Right hindlimb (tissue), 1 donor: ENCODE measurements at places on chromosomes 11 and 22.

- peak; percentile 96 for DNase-seq
These were observed at the start of gene BIRC2 for GRCh38 chr11:102346748-102347461. BIRC2 (plus strand) TSS chr11:102347214; CDS start chr11:102349855, 2,641 bp downstream.

- DNase-seq = no peak
These were observed 42.4 kb upstream of the MAPK1 start for GRCh38 chr22:21909871-21910270.

DNA sequence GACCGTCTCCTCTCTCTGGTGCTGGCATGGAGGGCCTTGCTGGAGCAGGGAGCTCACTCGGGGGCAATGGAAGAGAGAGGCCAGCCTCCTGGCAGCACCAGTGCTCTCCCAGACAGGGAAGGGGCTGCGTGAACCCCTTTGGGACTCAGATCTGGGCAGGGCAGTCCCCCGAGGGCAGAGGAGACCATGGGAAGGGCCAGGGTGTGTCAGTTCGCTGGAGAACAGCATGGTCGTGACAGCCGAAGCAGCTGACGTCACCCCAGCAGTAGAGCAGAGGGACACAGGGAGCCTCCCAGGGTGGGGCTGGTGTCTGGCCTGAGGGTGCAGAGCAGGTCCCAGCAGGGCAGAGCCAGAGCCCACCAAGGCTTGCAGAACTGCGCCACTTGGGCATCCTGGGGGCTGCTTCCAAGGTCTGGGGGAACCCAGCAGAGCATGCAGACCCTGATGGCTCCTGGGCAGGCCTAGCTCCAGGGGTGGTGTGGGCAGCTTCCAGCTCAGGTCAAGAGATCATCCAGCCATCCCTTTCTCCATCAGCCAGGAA is 71.0 kb upstream of the KCNQ1OT1 start:
- peak; percentile 19 for DNase-seq

GRCh38 chr11:79121351-79121750 is 319.5 kb downstream of the TENM4 start:
- peak; percentile 51 for DNase-seq

DNA sequence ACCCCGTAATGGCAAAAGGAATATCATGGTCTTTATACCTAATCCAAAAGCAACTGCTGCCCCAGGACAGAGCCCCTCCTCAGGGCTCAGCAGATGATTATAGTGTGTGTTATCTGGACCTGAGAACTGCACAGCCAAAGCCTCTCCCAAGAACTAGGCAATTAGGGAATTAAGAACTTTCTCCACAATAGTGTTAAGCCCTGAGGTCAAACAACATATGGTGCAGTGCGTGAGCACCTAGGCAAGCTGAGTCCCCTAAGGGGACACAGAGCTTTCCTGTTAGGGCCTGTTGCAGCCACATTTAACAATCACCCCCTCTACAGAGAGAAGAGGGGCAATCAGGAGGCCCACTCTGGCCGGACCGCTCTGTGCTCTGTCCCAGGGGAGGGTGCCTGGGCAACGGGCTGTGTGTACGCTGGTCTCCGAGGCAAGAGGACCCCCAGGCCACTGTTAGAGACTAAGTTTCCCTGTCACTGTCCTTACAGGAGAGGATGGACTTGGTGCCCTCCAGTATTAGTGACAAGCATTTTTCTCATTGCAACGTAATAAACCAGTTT is 1.4 kb upstream of the KCNJ5 start:
- DNase-seq = no peak

DNA sequence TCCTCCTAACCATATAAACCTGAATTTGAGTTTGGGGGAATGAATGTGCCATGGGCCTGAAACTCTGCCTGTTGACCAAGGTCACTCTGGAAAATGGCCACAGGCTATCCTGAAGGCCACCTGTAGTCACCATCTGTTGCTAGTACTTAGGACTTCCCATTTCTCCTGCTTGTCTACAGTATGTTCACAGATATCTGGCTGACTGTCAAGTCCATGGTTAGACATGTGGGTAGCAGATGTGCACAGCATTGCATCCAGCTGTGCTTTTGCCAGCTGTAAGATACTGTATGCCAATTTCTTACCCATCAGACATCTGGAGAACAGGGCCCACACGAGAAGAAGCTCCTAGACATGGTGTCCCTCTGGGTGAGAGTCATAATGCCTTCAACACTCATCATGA is 475.4 kb downstream of the INSC start:
- DNase-seq = peak; percentile 55

GRCh38 chr11:30015725-30016412 is 961 bp downstream of the KCNA4 start:
- no peak for DNase-seq

GRCh38 chr11:106353031-106353430 is 275.6 kb downstream of the AASDHPPT start:
- DNase-seq = no peak

DNA sequence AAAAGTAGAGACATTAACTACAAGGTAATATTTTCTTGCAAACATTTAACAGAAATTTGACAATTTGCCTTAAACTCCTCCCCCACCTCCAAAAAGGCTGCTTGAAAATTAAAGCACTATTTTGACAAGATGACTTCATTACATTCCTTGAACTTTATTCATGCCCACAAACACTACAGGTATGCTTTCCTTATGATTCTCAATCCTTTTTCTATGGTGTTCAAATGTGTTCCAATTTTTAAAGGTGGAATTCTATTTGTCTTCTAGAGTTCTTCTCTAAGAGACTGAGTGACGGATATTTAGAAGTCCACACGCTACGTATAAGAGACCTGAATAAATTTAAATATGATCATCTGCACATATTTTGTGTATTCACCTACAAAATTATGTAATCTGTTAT is 69.4 kb downstream of the MRTFA start:
- no peak for DNase-seq

DNA sequence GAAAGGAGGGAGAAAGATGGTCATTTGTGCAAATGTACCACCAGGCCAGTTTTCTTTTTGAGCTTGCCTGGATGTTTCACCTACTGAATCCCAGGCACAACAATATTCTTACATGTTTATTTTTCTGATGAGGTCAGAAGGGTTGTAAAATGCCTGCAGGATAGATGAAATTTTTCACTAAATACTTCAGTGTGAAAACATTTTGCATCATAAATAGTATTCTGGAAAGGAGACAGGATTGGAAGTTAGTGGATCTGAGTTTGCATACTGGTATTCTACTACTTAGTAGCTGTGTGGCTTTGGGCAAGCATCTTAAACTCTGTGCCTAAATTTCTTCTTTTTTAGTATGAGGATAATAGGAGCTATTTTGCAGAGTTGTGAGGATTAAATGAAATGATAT is 24.8 kb downstream of the RNF169 start:
- DNase-seq = no peak

GRCh38 chr22:30566125-30566524 is 8.3 kb downstream of the GAL3ST1 start:
- DNase-seq = no peak

- no peak for DNase-seq
These were observed 22.9 kb upstream of the SLC5A1 start for GRCh38 chr22:32020117-32020516.

DNA sequence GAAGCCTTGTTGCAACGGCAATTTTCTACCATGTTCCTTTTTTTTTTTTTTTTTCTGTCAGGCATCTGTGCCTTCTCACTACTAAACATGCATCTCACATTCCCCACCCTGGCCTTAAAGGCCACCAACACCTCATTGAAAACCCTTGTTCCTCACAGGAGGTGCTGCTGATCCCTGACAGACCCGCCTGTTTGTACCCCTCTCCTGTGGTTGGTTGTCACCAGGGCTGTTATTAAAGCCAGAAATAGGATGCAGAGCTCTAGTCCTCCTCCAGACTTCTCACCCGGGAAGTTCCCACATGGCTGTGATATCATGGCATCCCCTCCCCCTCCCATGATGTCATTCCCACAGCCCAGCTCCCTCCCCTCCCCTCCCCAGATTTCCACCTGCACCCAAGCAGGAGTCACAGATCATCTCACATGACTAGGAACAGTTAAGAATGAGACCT is 302.8 kb upstream of the NCAM1 start:
- DNase-seq = no peak

GRCh38 chr22:43667656-43668055 is 144.4 kb downstream of the EFCAB6 start:
- DNase-seq = no peak

DNA sequence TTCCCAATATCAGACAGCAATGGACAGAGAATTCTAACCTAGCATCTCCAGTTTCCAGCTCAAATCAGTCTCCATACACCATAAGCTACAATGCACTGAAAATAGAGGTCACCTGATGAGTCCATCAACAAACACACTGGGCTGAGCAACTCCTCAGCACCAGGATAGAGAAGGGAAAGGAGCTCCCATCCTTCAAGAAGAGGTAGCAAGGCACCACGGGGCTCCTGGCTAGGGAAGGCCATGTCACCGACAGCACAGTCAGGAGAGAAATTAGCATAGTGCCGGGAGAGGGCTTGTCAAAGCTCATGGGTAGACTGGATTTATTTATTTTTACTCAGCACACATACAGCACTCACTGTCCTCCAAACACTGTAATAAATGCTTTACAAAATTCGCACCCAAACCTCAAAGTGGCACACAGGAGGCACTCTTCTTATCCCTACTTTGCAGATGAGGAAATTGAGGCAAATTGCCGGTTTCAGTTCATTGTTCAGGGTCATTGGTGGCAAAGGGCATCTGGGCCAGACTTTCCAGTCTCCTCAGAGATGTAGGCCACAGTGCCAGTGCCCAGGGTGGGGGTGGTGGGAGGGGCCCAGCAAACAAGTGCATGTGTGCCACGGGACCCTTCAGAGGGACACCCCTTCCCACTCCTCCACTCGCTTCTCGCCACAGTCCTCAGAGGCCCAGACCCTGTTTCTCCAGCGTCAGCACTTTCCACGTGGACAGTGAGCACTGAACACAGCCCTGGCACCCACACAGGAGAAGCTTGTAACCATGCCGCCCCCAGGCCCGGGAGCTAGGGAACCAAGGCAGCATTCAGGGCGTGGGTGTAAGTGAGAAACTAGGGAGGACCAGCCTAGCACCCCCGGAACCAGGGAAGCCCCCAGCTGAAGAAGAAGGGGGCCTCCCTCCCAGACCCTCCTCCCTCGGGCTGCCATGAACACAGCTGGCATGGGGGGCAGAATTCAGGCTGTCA is 1417.4 kb downstream of the TBC1D22A start:
- no peak for DNase-seq

GRCh38 chr11:89235976-89236375 is 58.3 kb downstream of the TYR start:
- no peak for DNase-seq

DNA sequence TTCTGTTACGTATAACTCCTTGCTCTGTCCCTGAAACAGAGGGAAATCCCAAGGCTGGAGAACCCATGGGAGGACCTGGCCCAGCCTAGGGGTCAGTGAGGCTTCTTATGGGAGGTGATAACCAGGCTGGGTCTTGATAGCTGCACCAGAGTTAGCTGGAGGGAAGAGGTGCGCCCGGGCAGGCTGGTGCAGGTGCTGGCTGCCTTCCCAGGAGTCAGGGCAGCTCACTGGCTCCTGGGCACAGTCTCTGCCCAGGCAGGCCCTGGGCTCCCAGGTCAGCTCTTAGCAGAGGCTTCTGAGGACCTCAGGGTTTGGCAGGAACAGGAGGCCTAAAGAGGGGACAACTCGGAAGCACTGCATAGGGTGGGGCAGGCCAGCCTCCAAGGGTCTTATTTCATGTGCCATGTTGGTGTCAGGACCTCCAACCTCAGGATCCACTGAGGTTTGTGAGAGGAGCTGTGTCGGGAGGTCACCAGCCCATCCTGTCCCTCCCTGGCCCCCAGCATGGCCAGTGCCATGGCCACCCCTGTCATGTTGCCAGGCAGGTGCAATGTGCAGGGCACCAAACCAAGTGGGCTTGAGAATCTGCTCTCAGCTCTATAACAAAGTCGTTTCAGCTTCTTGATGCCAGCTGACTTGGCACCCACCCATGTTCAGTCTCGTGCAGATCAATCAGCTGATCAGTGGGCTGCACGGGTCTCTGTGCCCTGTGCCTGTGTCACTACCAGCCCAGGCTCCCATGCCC is 20.5 kb upstream of the CELSR1 start:
- no peak for DNase-seq

DNA sequence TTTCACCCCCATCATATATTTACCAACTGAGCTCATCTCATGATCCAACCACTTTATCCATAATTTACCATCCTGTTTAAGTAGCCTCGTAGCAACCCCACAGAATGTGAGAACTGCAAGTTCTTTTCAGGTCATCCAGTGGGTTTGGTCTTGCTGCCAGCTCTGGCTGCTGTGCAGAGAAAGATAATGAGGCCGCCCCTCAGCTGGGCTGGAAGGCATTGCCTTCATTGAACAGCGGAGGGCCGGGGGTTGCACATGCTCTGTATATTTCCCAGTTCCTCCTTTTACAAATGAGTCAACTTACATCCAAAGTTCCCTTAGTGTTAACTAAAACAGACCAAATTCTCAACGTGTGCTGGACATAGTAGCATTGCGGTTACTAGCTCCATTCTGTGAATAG is 96.7 kb downstream of the SYN3 start:
- no peak for DNase-seq

GRCh38 chr11:101444851-101445250 is 139.0 kb downstream of the TRPC6 start:
- DNase-seq = no peak

DNA sequence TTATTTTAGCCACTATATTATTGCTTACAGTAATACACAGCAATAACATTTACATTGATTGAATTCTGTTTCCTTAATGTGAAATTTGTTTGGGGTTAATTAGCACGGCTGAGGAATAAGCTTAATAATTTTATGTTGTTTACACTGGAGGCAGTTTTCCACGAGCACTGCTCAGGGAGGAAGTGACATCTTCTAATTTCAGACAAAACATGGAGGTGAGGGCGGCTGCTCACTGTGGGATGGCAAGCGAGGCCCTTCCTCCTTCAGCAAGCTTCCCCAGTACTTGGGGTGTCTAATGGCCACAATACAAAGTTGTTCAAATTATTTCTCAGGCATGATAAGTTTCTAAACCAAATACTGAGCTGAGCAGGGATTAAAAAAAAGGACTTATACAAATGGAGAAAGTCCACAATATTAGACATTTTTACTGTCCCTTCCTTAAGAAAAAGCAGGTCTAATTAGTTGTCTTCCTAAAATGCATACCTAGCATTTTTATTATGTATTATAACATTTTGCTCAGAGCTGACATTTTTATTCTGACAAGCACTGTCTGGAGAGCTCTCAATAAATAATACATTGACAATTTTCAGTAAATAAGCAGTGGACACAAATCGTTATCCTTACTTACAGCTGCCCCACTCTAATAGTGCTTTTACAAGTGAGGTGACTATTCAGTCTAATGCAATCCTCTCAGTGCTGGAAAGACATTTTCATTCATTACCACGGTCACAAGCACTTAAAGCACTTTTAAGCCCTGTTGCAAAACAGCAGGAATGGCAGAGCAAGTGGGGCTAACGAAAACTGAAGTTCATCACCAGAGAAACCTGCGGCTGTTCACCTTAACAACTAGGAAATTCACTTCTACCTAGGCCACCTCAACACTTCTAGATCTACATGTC is 56.2 kb downstream of the SOX6 start:
- DNase-seq = no peak

DNA sequence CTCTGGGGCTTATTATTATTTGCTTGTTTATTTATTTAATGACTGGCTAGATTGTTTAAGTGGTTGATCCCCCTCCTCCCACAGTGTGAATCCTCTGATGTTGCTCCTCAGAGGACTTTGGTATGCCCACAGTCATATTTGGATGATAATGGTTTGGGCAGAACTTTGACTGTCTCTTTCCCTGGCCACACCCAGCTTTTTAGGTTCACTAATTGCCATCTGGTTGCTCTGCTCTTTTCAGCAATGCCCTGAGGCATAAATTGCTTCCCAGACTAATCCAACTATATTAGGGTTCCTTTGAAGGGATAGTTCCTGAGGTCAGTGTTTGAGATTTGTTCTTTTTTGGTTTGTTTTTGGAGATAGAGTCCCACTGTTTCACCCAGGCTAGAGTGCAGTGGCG is 99.3 kb upstream of the RRM1 start:
- no peak for DNase-seq

GRCh38 chr11:16902781-16903378 is 111.3 kb downstream of the PLEKHA7 start:
- DNase-seq = no peak
